ENCODE measurements at places on chromosomes 2 and 18.

DNA sequence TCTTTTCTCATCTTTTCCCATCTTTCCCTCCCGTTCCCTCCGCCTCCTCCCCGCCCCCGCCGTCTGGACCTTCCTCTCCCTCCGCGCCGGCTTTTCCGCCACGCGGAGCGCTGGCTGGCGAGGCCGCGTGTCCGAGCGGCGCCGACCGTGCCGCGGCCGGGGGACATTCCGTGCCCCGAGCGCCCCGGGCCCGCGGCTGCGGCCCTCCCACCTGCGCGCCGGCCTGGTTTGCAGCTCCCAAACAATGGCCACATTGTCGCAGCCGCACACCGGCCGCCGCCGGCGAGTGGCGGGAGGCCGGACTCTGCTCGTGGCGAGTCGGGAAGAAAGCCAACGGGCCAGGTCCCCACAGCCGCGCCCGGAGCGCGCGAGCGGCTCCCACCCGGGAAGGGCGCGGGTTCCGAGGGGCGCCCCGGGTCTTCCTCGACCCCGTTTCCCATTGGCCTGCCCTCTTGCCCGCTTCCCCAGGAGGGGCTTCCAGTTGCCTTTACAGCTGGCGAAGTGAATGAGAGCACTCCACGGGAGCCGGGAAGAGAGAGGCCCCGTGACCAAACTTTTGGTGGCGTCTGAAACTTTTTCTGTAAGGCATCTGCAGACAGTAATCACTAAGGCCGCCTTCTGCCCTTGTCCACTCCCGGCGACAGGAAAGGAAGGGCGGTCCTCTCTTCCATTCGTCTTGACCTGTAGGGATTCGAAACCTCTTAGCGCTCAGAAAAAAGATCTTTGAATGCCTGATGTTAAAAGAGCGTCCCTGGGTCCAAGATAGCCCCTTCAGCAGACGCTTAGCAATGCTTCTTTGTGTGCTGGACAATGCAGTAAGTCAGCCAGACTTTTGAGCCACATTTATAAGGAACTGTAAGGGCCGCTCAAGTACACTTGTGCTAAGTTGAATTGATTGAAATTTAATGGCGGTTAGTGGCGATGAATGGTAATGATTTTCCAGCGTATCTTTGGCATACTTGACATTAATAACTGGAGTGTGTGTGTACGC, 6.2 kb downstream of the GLI2 start:
- no peak for DNase-seq

DNA sequence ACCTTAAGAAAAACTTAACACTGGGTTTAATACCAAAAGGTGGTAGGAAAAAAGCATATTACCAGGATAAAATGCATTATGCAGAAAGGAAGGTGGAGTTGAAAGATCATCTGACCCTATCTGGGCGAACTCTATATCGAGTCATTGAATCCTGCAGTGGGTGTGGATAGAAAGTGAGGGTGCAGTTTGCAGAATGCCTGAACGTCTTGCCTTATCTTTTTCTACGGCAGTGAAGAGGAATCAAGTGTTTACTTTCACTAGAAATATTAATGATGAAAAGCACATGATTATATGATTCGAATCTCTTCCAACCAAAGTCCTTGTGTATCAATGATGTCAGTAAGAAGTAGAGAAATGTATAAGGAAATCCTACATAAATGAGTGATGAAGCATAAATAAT, 4.3 kb upstream of the CAVIN2 start:
- no peak for DNase-seq

DNA sequence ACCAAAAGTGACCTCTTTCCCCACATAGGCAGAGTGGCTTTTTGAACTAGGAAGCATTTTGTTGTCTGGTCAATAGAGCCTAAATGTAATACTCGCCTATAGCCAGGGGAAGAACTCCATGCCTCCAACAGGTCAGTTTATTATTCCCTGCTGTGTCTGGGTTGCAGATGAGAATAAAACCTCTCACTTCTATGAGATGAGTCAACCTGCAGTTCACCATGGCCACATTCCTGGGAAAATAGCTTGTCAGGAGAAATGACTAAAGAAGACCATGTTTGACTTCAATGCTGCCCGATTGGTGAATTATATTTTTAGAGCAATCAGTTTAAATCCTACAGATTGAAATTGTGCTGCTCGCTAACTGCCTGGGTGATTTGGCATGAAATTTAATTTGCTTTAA, 46.7 kb upstream of the LRRTM1 start:
- no peak for DNase-seq

GRCh38 chr2:7672685-7673071, 755.5 kb downstream of the RNF144A start:
- no peak for DNase-seq

- no peak for DNase-seq
Measured at GRCh38 chr2:15116830-15117229, 444.3 kb downstream of the NBAS start.

DNA sequence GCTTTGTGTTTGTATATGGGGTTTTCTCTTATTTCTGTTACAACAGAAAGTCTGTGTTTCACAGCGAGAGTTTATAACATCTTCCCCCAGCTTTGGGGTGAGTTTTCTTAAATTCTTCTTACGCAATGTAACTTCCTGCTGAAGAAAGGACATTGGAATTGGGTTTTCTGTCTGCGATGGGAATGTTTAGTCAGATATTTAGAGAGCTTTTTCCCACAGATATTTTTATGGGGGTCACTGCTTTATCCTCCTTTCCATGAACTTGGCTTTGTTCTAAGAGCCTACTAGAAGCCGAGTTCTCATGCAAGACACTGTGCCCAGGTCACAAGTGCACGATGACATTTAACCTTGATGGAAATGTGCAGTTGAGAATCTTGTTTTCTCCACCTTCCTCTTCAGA, 22.1 kb downstream of the B3GNT2 start:
- DNase-seq = no peak
